Esophagus squamous epithelium (tissue), 5 donors: ENCODE measurements at places on chromosomes 16 and 17.

GRCh38 chr16:684961-685696, 995 bp upstream of the JMJD8 start:
- DNase-seq, result no peak

- no peak for DNase-seq
These were observed 37.9 kb upstream of the SMIM36 start for GRCh38 chr17:55549140-55549539.

- no peak for DNase-seq
These were observed 13.2 kb downstream of the PSMD12 start for GRCh38 chr17:67353161-67353560.

GRCh38 chr16:78583441-78583840, 484.0 kb downstream of the WWOX start:
- DNase-seq, result no peak

DNA sequence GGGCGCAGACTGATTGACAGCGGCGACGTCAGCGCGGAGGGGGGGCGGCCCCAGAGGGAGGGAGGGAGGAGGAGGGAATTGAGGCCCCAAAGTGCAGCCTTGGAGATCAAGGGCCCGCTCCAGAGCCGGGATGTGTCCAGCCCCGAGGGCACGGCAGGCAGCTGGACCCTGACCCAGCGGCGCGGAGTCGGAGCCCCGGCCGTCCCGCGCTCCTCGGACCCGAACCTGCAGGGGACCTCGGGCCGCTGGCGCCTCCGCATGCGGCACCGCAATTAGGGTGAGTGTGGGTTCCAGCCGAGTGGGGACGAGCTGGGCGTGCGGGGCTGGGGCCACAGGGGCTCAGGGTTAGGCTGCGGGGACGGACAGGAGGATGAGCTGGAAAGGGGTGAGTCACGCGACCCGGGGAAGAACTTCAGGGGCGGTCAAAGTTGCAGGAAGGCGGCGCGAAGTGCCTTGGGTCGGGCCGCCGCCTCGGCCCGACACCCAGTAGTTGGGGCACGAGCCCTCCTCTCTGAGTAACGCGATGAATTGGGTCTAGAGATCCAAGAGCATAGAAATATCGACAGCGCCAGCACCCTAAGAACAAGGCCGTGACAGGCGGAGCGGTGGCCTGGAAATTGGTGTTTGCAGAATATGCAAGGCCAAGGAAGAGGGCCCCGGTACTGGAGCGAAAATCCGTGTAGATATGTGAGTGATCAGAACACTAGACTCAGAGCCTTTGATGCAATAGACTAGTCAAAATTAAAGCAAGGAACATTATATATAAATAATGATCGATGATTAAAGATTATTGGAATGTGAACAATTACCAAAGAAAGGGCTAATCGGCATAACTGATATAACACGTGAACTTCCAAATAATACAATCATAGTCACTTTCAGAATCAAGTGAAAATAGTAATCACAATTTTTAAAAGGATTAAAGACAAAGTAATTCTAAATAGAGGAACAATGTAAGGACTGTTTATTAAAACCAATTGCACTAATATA, at the start of gene TBX4:
TSS of gene TBX4 (plus strand) at position 122 of the 990 bp plus-strand sequence. CDS start 4,069 bp downstream, outside the sequence.
- DNase-seq, result no peak

DNA sequence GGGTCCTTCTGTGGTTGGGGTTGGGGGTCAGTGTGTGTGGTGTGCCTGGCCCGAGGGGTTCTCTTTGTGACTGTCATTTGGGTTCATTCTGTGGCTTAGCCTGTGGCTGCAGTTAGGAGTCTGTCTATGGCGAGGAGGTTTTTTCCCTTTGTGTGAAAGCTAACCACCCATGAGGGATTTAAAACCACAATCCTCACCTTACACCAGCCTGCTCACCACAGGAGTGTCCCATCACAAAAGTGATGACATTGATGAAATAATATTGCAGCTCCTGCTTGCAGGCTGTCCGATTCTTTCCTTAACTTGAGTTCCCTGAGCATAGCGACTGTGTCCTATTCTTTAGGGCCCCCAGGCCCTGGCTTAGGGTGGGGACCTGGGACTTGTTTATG, 113.6 kb downstream of the RAP1GAP2 start:
- no peak for DNase-seq

- DNase-seq, result no peak
These were observed 130.9 kb downstream of the ZFHX3 start for GRCh38 chr16:72917051-72917450.
